ENCODE measurements at places on chromosomes 12 and 14.
A peak's percentile ranks its signal among the peaks of the same experiment; 100 is the strongest.

- DNase-seq, result no peak
These were observed 601 bp downstream of the COX14 start for GRCh38 chr12:50112456-50113218.

- DNase-seq, result no peak
These were observed 19.1 kb downstream of the AMDHD1 start for GRCh38 chr12:95962222-95962621.

GRCh38 chr12:115213118-115213517, 529.1 kb upstream of the TBX3 start:
- no peak for DNase-seq

DNA sequence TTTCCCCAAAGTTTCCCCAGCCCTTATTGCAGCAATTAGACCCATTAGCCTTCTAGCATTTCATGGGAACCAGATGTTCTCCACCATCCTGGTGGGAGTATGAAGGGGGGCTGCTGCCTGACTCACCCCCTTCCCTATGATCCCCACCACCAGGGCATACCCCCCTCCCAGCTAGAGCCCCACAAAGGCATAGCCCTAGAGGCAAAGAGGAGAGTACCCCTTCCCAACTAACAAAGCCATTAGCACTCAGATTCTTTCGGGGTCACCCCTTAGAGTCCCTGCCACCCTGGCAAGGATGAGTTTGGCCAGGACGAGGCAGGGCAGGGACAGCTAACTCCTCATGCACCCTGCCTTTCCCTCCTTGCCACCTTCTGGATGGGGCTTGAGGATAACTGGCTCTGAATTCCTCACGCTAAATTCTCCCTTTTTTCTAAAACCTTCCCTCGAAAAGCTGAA, 9.2 kb downstream of the RARG start:
- DNase-seq, result no peak

DNA sequence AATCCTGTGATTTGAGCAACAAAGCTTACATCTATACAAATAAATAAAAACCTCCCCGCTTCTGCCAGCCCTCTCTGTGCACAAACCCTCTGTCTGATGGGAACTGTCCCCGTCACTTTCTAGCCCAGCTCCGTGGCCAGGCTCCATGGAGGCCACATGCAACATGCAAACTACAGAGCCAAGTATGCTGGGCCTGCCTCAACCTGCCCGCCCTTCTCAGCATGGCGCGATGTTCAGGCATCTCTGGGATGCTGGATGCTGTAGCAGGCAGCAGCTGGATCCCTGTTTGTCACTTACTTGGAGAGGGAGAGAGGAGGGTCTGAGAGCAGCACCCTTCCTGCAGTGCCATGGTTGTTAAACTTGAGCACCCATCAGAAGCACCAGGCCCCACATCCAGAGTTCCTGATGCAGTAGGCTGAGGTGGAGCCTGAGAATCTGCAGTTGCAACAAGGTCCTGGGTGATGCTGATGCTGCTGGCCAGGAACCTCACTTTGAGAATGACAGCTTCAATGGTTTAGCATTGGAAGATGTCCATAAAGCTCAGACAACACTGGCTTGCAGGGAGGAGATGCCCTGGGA, 32.4 kb downstream of the CLMN start:
- no peak for DNase-seq

DNA sequence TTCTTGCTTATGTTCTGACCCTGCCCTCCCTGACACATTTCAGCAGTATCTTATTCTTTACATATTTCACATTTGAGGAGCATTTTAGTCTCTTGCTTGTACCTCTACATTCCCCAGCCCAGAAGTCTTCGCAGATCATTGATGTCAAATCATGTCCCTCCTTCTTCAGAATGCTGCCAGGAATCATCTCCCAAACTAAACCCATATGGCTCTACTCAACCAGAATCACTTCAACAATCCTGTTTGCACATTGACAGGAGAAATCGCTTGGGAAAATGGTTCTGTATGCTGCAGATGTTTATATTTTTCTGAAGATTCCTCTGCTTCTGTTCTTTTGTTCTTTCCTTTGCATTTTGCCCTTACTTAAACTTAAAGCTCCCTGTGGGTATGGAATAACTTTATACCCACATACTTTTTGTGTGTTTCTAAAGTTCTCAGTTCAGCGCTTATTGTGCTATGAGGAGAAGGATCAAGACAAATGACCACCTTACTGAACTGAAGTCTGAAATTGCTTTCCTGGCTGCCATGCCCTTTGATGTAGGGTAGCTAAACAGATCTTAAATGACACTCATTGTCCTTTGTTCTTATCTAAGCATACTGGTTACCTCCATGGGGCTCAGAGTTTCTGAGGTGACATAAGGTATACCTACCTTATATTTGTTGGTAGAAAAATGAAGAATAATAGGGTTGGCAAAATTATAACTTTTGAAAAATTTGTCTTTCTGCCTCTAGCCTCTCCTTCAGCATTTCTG, 134.6 kb downstream of the SLC25A21 start:
- no peak for DNase-seq

DNA sequence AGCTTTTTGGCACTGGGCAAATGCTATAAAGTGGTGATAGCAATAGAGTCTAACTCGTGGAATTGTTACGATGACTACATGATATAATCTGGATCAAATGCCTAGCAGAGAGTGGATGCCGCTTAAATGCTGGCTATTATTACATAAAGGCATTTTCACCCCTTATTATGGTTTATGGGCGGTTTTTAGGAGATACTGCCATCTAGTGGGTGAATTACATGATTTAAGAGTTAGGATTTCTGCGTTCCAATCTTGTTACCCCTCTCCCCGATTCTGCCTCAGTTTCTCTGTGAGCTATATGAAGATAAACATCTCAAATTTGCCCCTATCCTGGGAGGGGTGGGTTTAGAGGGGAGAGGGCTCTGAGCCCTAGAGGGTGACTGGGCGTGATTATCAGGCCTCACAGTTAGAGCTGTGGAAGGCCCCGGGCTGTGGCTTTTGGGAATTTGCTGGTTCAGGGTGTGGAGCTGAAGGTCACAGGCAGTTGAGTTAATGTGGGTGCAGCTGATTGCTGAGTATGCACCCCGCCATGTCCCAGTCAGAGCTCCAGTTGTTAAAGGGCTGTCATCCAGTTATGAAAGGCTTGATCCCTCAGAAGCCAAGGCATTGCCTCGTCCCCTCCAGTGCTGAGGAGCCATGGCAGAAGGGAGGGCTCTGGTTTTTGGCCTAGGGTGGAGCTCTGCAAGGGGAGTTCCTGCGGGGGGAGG, 14.4 kb downstream of the CLSTN3 start:
- peak; percentile 26 for DNase-seq

- no peak for DNase-seq
These were observed 1.3 kb downstream of the TRAF3 start for GRCh38 chr14:102778338-102779083.

- no peak for DNase-seq
These were observed 66.5 kb downstream of the BHLHE41 start for GRCh38 chr12:26058308-26058707.

DNA sequence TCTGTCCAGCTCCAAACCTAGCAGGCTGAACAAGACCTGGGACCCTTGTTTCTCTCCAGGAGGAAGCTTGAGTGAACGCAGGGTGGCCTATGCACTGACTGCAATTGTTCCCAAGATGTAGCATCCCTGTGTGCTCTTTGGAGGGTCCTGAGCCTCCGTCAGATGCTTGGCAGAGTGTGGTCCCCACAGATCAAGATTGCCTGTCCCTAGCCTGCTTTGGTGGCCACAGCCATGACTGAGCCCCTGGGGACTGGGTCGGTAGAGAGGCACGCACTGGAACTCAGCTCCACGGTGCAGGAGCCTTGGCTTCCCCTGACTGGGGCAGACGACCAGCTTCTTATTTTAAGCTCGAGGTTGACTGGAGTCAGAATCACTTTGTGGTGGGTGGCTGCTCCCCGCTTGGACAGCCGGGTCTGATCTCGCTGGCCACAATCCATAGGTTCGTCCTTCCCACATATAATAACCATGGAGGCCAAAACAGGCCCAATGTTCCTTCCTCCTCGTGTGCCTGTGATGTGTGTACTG, 97.8 kb downstream of the LGMN start:
- no peak for DNase-seq
